ENCODE measurements at places on chromosomes 5 and 9.

DNA sequence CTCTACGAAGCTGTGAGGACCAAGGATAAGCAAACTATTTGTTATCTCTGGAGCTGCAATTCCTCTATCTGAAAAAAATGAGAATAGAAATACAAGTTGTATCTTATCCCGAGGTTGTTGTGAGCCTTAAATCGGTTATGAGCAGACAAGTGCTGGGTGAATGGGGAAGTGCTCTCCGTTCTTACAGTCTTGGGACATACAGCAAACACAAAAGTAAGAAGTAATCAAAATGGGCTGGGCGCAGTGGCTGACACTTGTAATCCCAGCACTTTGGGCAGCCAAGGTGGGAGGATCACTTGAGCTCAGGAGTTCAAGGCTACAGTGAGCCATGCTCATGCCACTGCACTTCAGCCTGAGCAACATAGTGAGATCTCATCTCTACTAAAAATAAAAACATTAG is 31.7 kb downstream of the ITK start:
- no peak for DNase-seq

- no peak for DNase-seq
Measured at GRCh38 chr5:40654377-40654991, 25.2 kb upstream of the PTGER4 start.

- no peak for DNase-seq
Measured at GRCh38 chr5:56532466-56532865, 282.9 kb upstream of the MAP3K1 start.

GRCh38 chr5:115778417-115778816 is 38.0 kb downstream of the CDO1 start:
- no peak for DNase-seq

GRCh38 chr5:109351988-109352864 is 57.5 kb downstream of the PJA2 start:
- DNase-seq = no peak

DNA sequence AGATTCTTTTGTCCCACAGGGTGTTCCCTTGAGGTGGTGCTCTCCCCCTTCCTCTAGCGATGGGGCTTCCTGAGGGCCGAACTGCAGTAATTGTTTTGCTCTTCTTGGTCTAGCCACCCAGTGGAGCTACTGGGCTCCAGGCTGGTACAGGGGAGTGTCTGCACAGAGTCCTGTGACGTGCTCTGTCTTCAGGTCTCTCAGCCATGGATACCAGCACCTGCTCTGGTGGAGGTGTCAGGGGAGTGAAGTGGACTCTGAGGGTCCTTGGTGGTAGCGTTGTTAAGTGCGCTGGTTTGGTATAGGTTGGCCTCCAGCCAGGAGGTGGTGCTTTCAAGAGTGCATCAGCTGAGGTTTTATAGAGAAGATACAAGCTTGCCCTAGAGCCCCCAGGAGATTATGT is 20.4 kb upstream of the CEP72 start:
- DNase-seq = no peak

DNA sequence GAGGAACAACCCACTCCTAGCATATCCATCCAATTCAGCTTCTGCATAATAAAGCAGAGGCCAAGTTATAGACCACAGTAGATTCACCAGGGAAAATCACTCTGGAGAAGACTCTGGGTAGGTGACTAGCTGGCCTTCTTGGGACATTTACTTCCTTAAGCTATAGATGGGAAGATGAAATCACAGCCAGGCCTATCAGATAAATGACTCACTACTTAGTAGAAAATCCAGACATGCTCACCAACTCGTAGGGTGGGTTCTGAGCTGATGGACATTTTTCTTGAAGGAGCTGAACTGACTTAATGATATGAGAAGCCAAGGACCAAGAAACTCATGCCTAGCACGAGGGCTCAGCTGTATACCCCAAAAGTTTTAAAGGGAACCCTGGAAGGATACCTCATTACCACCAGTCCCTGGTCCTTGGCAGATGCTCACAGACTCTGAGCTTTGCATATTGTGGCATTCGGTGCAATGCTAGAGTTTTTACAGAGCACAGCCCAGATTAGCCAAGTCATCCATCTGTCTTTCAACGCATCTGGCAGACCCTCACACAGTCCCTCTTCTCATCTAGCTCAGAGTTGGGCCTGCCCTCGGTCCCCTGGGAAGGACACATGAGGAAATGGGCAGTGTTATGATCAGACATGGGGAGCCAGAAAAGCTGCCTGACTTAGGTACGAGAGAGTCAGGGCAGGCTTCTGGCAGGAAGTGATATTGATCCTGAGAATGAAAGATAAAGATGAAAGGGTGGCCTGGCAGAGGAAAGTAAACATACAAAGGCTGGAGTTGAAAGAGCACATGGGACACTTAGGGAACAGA is 15.0 kb downstream of the ACSL6 start:
- no peak for DNase-seq

DNA sequence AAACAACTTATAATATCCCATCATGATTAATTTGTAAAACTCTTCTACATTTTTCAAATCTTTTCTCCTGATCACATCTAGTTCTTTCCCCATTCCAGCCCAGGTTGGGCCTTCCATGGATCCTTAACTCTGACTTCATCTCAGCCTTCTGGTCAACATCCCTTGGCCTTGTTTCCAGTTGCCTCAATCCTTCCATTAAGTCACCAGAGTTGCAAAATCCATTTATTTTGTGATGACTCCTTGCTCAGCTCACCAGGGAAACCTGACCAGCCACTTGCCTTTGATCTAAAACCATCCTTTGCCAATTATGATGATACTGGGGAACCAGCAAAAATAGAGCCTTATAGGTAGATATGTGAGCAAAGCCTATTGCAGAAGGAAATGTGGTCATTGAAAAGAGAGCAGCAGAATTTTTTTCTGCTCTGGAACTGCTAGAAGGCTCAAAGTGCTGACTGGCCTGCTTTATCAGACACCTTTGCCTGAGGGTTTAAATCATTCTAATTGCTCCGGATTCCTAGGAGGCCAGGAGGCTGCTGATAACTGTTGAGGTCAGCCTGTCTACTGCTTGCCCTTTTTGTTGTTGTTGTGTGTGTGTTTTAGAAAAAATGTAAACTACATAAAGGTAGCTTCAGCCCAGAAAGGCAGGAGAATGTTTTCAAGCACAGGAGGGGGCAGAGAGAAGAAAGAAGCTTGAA is 512.2 kb upstream of the GRIA1 start:
- no peak for DNase-seq

GRCh38 chr5:38423276-38424147 is 132.9 kb downstream of the LIFR start:
- no peak for DNase-seq

DNA sequence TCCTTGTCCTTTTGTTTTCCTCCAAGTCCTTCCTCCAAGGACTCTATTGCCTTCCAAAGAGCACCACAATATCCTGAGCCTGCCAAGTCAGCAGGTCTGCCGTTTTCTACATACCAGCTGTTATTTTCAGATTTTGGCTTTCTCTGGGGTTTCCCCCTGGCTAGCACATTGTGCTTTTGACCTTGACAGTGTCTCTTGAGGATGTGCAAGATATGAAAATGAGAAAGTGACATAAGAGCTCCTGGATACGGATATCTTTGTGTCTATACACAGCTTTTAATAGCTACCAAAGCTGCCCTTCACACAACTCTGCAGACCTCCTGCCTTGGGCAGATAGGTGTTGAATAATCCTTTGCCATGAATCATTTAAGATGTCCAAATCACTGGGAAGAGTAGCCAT is 67.0 kb downstream of the HAPLN1 start:
- no peak for DNase-seq

- no peak for DNase-seq
Measured at GRCh38 chr5:131282235-131282634, 18.4 kb downstream of the CDC42SE2 start.

- DNase-seq = no peak
Measured at GRCh38 chr5:61969755-61970154, 336.3 kb upstream of the KIF2A start.

GRCh38 chr5:152113401-152113800 is 188.8 kb upstream of the GLRA1 start:
- DNase-seq = no peak

- DNase-seq = no peak
Measured at GRCh38 chr9:2093920-2094597, 78.9 kb downstream of the SMARCA2 start.

- DNase-seq = no peak
Measured at GRCh38 chr5:94469894-94470329, 148.5 kb downstream of the KIAA0825 start.

DNA sequence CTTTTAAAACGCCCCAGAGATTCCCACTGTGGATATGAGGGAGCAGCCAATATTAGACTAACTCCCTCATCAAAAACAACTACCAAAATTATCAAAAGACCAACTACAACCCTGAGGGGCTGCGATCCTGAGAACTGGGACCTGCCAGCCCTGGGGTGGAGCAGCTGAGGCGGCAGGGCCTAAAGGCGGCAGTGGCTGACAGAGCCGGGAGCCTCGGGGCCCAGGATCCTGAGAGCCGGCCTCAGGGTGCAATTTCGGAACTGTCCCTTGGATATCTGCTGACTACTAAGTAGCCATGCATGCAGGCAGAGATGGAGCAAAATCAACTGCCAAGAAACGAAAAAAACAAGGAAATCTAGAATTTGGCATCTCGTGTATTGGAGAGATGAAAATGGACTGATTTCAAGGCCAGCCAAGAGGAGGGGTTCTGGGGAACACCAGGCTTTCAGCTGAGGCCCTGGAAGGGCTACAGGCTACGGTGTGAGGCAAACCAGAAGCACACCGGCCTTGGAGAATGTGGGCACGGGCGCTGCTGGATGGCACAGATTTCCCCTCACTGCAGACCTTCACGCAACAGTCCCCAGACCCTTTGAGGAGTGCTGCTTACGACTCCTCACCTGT is 63.6 kb upstream of the UBAC1 start:
- DNase-seq = no peak

DNA sequence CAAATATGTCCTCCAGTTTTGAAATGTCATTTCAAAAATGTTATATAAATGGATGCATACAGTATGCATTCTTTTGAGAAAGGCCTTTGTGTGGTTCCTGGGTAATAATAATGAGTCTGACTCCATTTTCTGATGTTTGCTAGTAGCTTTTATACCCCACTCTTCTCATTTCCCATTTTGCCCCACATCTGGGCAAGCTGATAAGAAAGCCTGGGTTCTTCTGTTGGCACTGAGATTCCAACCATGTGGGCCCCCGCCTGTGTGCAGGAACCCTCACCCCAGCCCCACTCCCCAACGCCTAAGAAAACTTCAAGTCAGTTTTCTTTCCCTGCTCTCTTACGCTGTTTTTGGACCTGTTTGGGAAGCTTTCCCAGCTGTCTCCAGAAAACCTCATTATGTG is 89.4 kb downstream of the SNX18 start:
- no peak for DNase-seq

- no peak for DNase-seq
Measured at GRCh38 chr5:6660688-6661087, 27.4 kb downstream of the SRD5A1 start.

- DNase-seq = no peak
Measured at GRCh38 chr5:161378701-161379100, 167.8 kb downstream of the GABRB2 start.

DNA sequence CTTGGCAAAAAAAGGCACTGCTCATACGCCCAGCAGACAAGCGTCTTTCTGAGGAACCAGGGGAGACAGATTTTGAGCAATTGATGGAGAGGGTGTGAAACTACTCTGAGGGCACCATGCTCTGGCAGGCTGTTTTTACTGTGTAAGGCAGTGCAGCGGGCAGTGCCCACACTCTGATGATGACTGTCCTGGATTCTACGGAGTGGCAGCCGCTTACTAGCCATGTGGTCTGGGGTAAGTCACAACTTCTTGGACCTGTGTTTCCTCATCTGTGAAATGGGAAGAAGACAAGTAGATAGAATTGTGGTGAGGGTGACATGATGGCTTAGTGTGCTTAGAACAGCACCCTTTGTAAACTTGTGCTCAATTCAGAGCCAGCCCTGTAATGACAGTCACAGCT is 38.8 kb downstream of the FABP6 start:
- no peak for DNase-seq

DNA sequence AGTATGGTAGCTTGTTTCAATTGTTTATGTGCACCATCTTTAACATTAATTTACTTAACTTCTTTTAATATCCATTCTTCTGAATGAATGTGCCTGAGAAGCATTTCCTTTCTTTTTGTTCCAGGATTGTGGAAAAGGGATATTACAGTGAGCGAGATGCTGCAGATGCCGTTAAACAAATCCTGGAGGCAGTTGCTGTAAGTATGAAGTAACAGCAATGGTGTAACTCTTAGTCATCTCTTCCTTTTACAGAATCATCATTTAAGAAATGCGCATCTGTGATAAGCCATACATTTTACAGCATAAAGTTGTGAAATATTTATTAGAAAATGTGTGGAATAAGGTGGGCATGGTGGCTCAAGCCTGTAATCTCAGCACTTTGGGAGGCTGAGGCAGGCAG is 117.7 kb downstream of the STARD4 start:
- DNase-seq = no peak

GRCh38 chr9:25677301-25678146 is 720 bp downstream of the TUSC1 start:
- peak; percentile 75 for DNase-seq

DNA sequence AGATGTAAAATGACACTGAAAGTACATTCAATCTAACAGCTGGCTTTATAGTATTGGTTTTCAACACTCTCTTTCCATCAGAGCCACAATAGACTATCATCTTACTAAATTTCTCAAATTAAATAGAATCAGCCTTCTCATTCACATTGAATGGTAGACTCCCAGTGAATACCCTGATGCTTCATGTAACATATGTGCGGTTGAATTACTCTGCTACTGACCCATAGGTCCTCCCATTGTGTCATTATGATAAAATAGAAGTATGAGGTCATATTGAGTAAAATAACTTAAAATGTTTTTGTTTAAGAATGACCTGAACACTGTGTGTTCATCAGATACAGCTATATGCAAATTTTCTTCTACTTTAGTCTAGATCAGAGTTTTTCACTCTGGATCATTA is 75.9 kb upstream of the ADAMTSL1 start:
- DNase-seq = no peak

GRCh38 chr9:2303056-2303455 is 287.9 kb downstream of the SMARCA2 start:
- no peak for DNase-seq

DNA sequence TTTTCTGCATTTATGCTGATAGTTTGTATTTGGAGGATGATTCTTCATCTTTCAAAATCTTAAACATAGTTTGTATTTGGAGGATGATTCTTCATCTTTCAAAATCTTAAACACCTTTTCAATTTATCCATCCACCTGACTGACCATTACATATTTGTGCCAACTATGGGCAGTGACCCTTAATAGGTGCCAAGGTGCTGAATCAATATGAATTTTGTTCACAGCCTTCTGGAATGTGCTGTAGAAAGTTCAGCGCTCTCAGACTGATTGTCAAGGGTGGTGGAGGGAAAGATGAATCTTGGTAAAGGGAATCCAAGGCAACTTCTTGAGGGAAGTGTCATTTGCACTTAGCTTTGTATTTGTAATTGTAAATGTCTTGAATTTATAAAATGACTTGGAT is 18.1 kb downstream of the ZNF618 start:
- no peak for DNase-seq

- DNase-seq = no peak
Measured at GRCh38 chr9:88829276-88829675, 162.0 kb upstream of the S1PR3 start.

GRCh38 chr9:89212171-89212570 is 33.6 kb upstream of the SHC3 start:
- DNase-seq = no peak

- no peak for DNase-seq
Measured at GRCh38 chr9:136847826-136848392, 1.3 kb upstream of the PHPT1 start.

GRCh38 chr5:5799826-5800225 is 377.3 kb downstream of the ICE1 start:
- DNase-seq = no peak
